Fibroblast of mammary gland (primary cell): ENCODE measurements at places on chromosomes 2 and 18.

DNA sequence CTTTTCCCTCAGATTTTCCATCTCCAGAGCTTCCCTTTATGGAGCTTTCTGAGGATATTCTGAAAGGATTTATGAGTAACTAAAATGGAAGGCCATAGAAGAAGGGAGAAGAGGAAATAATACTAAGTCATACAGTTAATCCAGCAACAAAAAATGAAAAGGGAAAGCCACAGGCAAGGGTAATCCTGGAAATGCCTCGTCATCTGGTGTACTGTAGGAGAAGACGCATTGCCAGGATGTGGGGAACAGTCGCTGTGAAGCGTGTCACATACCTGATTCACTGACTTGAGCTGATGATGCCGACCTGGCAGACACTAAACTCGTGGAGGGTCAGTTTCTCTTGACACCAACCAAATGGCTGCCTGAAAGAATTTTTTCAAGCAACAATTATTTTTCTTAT lies 34.7 kb upstream of the ALPP start:
- no peak for DNase-seq

DNA sequence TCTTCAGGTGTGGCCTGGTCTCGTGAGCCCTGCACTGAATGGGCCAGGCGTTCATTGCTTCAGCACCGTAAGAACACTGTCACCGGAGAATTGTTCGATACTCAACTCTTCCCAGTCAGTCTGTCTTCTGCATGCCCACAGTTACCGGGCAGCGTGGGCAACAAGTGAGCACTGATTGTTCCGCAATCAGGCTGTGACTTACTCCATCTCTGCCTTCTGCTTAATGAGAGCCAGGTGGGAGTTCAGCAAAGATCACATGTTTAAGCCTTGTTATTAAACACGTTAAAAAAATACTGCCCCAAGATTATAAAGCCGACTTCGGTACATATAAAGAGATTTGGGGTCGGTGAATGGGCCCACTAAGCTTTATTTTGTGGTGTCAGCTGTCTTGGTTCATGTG lies 3.7 kb downstream of the STEAP3 start:
- DNase-seq = peak; percentile 12

GRCh38 chr2:241850544-241851324 lies 8.0 kb downstream of the PDCD1 start:
- no peak for DNase-seq

DNA sequence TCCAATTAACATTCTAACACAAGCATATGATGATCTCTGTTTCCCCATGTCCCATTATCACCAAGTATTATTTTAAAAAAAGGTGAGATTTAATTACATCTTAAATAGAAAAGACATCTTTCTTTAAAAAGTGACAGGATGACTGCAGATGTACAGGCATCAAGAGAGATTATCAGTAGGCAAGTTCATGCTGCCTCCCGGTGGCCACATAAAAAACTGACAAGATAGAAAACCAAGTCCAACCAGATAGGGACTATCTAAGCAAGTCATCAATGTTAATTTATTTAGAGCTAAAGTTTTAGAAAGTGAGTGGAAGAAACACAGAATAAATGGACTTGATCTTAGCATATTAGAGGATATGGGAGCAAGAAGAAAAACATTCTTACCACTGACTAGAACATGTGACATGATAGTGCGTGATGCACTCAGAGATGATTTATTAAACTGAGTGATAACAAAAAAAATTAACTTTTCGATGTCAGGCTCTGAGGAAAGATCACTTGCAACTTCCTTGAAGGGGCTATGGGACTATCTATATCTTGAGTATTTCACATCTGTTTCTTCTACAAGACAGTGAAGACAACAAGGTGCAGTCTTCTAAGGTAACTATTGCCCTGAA lies 5.4 kb upstream of the TDRD15 start:
- peak; percentile 26 for DNase-seq

GRCh38 chr18:59067873-59068272 lies 71.8 kb upstream of the SEC11C start:
- peak; percentile 43 for DNase-seq

- no peak for DNase-seq
Observed at GRCh38 chr2:74050151-74050550, 65.4 kb downstream of the TET3 start.

GRCh38 chr2:238876232-238876630 lies 28.3 kb downstream of the TWIST2 start:
- no peak for DNase-seq

GRCh38 chr18:44731530-44732237 lies 51.0 kb downstream of the SETBP1 start:
- peak; percentile 75 for DNase-seq

GRCh38 chr2:47653902-47654789 lies 128.8 kb upstream of the MSH6 start:
- peak; percentile 10 for DNase-seq

- no peak for DNase-seq
Observed at GRCh38 chr2:113672326-113672932, 45.4 kb downstream of the RABL2A start.

GRCh38 chr2:231393149-231394131 lies 2.1 kb upstream of the B3GNT7 start:
- DNase-seq = no peak

GRCh38 chr18:79789901-79790890 lies 7.5 kb upstream of the KCNG2 start:
- DNase-seq = no peak

GRCh38 chr2:224723586-224724217 lies 7.5 kb upstream of the CCDC195 start:
- peak; percentile 29 for DNase-seq

DNA sequence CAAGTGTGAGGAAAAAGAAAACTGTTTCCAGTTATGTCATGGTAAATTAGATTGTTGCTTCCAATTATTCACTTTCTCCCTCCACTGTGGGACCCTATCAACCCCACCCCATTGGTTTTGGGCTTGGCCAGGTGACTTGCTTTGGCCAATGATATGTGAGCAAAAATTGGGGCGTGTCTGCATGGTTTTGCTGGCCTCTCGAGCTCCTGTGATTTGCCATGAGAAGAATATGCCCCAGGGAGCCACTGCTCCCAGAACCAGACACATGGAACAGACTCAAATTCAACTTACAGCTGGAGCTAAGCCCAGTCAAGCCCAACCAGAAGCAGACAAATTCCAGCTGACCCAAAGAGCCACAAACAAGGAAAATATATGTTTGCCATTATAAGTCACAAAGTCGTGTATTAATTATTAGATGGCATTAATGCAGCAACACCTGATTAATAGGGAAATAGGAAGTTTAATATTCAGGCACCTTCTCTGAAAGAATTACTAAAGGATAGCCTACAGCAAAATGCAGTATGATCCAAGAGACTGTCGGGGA lies 248.9 kb downstream of the ANAPC1 start:
- peak; percentile 37 for DNase-seq

GRCh38 chr2:240686460-240686859 lies 3.8 kb upstream of the AQP12B start:
- no peak for DNase-seq

DNA sequence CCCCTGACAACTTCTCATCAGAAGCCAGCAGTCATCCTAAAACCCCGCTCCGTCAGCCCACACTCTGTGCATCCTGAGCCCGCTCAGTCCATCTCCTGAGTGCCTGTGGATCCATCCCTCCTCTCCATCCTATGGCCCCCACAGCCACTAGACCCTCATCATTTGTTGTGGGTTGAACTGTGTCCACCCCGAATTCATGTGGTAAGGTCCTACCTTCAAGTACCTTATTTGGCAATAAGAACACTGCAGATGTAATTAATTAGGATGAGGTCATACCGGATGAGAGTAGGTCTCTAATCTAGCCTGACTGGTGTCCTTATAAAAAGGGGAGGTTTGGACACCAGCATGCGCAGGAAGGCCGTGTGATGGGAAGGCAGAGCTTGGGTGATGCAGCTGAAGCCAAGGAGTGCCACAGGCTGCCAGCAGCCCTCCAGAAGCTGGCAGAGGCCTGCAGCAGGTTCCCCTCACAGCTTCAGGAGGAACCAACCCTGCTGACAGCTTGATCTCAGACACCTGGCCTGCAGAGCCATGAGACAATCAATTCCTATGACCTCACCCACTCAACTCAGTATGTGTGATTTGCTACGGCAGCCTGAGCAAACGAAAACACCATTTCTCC lies 192.4 kb downstream of the ZBTB7C start:
- DNase-seq = no peak

DNA sequence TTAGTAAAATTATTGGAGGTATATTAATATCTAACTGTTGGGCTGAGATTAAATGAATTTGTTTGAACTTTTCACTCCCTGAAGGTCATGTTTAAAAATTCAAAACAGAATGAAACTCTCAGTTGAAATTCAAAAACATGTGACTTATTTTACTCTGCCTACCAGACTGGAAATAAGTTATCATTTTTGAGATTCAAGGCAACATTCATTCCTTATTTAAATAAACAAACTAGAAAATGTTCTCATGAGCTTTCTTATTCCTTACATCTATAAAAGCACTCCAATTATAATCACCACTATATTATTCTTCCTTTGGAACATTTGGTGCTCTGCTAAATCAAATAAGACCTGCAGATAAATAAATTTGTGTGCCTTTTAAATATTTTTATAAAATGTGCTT lies 217.8 kb downstream of the CDH2 start:
- DNase-seq = no peak

- DNase-seq = no peak
Observed at GRCh38 chr2:197254776-197255530, 55.6 kb downstream of the ANKRD44 start.

DNA sequence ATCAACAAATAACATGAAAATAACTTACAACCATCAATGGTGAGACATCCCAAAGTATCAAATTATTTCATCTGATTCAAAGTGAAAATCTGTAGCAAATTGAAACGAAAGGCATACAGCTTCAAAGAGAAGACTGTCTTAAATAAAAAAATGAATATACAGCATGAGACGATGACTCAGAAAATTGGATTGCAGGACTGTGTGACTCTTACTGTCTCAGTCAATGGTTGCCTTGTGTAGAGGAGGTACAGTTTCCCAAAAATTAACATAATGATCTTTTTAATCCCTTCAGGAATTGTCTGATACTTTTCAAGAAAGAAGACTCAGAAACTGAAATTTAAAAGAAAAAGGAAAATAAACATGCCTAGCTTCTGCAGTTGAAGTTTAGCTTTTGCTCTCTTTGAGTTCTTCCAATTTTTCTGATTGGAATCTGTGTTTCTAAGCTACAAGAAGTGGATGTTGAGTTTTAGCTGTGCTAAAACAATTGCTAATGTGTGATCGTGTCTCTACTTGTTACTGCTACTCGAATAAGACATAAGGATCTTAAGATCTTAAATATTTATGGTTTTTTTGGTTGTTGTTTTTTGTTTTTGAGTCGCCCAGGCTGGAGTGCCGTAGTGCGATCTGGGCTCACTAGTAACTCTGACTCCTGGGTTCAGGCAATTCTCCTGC lies 41.1 kb upstream of the EPB41L3 start:
- DNase-seq = peak; percentile 65

GRCh38 chr18:63004466-63005089 lies 289.2 kb downstream of the PHLPP1 start:
- no peak for DNase-seq

DNA sequence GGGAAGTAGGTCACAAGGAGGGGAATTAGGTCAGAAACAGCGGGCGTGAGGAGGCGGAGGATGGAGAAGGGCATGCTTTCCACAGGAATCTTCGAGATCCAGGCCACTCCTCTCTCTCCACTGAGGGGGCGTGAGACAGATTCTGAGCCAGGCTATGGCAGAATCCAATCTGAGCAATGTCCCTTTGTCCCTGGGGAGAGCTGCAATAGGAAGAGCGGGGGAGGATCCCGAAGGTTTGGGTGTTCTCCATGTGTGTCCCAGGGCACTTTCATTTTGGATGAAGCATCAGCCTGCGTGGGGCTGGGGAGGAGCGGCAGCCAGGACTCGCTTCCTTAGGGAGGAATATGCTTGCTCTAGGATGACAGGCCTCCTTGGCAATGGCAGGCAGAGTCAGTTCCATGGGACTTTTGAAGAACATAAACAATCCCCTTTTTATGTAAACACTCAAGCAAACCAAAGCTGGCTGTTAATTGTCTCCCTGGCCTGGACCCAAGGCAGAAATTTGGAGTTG lies 84.0 kb downstream of the LIPG start:
- peak; percentile 90 for DNase-seq

GRCh38 chr2:134973241-134974138 lies 54.9 kb downstream of the CCNT2 start:
- DNase-seq = no peak

DNA sequence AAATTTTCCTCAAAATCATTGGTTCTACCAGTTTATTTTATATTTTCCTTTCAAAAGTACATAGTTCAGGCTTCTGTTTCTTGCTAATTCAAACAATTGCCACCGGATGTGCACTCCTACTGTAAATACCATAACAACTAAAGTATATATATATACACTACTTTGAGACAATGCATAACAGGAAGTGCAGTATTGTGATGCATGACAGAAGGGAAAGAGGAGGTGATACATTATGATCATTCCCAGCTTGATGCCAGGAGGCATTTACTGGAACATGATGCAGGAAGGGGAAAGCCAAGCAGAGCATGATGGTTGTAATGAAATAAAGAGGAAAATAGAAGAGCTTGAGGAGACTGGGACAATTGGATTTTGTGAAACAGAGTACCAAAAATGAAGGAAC lies 215.2 kb upstream of the NT5C1B start:
- DNase-seq = no peak

- DNase-seq = no peak
Observed at GRCh38 chr2:232437195-232437571, 18.8 kb upstream of the ALPI start.

DNA sequence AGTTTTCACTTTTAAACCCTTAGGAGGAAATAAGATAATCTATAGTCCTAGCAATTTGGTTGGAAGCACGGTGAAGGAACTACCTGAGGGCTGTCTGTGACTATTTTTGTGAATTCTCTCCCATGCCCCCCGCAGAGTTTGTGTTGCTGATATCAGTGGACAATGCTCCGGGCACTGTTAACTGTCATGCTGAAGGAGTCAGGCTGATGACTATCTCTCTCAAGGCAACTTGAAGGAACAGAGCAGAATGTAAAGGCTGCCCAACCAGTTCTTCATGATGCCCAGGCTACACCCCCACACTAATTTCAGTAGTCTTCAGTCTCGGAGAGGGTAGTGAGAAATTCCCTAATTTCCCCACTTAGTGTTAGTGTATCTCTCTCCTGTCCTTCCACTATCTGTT lies 21.6 kb upstream of the RAB6C start:
- DNase-seq = no peak

DNA sequence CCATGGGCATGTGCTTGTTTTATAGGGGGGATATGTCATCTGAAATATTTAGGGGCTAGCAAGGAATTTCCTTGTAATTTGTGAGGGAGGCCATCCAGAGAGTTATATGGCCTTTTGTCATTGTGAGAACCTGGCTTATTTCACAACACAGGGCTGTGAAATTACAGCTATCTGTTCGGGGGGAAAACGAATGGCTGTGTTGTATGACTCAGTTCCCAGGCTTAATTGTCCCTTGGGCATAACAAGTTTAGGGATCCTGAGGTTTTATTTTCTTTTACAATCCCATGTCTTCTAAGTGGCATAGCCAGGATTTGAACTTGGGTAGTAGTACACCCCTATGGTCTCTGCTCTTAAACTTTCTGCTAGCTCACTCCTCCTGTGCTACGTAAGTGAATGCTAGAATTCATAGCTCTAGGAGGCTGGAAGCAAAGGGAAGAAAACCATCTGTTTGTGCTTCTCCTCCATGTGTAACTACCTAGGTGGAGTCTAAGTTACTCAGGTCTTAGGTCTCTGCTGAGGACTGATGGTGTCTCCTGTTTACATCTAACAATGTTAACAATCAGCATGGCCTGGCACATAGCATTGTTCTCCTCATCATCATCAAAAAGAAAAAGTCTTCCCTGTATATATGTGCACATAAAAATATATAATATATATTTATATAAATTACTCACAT lies 53.8 kb downstream of the SKA1 start:
- peak; percentile 48 for DNase-seq
